ENCODE measurements at places on chromosomes 13 and 19.

DNA sequence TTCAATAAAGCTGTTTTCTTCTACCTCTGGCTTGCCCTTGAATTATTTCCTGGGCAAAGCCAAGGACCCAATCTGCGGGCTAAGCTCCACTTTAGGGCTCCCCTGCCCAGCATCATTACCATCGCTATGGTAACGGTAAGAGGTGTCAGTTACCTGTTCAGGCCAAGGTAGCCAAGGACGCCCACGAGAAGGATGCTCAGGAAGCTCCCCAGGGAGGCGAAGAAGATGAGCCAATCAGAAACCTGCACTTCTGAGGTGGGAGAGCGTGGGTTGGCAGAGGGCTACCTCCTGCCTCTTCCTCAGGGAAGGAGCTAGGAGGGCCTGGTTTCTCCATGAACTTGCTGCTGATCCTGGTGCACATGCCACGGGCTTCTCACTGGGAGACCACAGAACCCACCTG is 24.7 kb downstream of the IL12RB1 start:
- no peak for DNase-seq

- no peak for DNase-seq
These were observed 1992.9 kb upstream of the PCDH20 start for GRCh38 chr13:63408331-63409189.

DNA sequence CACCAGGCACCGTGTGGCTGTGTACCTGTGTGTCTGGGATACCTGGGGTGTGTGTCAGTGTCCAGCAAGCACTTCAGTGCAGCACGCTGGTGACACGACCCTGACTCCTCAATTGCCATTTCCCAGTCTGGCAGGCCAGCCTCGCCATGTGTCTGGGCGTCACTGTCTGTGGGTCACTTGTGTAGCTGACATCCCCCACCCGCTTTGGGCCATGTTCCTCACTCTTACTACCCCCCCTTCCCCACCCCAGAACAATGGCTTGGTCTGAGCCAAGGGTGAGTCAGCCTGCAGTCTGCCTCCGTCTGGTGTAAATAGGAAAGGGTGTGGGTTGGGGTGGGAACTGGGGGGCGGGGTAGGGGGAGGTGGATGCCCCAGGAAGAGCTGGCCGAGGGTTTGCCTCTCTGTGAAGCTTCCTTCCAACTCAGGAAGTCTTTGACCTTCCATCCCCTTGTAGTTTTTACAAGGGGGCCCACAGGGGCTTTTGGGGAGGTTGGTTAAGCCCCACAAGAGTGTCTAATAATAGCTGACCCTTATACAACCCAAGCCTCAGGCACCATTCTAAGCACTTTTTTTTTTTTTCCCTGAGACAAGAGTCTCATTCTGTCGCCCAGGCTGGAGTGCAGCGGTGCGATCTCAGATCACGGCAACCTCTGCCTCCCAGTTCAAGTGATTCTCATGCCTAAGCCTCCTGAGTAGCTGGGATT is 17.6 kb downstream of the NOVA2 start:
- DNase-seq, result no peak

DNA sequence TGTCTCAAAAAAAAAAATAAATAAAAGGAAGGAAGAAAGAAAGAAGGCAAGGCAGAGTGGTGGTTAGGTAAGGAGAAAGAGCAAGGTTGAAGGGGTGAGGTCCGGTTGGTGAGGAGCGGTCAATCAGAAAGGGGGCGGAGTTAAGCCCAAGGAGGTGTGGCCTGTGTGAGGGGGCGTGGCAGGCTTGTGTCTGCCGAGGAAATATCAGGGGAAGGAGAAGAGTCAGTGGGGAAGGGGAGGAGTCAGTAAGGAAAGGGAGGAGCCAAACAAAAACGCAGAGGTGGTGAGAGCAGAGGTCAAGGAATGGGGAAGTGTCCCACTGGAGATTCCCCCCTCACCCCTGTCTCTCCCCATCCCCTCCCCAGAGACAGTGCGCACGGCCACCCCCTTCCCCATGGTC is 5.9 kb downstream of the CACNG7 start:
- DNase-seq, result no peak

DNA sequence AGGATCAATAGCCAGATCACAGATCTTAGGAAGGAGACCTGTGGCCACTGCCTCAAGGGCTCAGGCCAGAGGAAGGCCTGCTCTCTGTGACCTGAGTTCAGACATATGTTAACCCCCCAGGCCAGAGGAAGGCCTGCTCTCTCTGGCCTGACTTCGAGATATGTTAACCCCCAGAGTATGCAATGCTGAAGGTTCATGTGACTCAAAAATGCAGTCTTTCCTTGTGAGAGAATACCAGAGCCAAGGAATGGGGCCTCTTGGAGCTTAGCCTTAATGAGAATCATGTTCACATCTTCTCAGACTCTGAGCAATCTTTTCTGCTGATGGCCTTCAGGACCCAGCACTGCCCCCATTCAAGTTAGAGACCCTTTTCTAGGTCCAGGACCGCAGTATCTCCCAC is 36.7 kb downstream of the MBNL2 start:
- DNase-seq, result no peak

- DNase-seq, result no peak
These were observed 37.6 kb upstream of the CD177 start for GRCh38 chr19:43315851-43316250.

GRCh38 chr19:8304841-8305621 is 3.1 kb downstream of the CD320 start:
- DNase-seq, result peak; percentile 63

DNA sequence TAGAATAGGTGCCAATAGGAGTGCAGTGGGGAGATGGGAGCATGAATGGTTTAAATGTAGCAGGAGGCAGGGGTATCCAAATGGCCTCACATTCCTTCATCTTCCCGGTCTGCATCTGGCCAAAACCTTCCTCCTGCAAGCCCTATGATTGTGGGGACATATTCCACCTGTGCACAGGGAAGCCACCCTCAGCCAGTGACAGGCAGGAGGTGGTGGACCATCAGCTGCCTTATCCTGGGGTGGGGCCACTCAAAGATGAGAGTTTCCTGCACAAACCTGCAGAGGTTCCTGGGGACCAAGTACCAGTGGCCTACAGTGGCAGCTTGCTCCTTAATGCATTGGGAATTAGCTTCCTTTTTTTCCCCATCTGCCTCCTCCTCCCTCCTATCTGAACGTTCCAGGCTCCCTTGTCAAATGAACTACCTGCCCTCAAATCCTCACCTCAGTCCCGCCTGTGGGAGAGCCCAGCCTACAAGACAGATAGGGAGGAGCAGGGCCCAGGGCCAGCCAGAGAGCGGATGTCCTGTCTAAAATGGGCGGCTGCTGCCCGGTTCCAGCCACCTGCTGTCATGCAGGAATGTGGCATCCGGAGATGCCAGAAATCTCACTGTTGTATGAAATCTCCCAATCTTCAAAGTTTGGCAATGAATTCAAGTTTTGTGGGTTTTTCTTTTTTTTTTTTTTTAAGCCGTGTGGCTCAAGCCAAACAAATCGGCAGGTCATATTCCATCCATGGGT is 85.0 kb downstream of the TSHZ3 start:
- no peak for DNase-seq

GRCh38 chr19:8473648-8474476 is 28.6 kb downstream of the PRAM1 start:
- no peak for DNase-seq

DNA sequence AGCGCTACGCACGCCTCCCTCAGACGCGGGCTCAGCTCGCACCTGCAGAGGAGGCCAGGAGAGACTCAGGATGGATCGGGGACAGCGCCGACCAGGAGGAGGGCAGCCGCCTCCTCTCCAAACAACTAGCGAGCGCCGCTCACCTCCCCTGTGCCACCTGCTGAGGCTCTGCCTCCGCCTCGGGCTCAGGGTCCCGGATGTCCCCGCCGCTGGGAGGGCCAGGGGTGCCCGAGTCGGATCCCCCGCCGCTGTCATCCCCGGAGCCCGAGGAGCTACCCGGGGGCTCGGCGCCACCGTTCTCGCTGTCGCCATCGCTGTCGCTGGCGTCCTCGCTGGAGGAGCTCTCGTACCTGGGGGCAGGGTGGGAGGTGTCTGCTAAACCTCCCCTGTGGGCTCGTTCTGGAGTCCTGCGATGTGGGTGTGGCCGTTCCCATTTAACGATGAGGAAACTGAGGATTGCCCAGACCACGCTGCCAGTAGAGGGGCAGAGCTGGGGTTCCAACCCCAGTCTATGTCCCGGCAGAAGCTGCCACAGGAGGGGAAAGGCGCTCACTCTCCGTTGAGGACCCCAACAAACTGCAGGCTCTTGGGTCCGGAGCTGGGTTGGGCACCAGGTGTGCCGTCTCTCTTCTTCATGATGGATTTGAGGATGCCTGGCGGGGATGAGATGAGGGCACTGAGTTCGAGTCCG is 9.2 kb downstream of the KANK3 start:
- DNase-seq, result no peak

DNA sequence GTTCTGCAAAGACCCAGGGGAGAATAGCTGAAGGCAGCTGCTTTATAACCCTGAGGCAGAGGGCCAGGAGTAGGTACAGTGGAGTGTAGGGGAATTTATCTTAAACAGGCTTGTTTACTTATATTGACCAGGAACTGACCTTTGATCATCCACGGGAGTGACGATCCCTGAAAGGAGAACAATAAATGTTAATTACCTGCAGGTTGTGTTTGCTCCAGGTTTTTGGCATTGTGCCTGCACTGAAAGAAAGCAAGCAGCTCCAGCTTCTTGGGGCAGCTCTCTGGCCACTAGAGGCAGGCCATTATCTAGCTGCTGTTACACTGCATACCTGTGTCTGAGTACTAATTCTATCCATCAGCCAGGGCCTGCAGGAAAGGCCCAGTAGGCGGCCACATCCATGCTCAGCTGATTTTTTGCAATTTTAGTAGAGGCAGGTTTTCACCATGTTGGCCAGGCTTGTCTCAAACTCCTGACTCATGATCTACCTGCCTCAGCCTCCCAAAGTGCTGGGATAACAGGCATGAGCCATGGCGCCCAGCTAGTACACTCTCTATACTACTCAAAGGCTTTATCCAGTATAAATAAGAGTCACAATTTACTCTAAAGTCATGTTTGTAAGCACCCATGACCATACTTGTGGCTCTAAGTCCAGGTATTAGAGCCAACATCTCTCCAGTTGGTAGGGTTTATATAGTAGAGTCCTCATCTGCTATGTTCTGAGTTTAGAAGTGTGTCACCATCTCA is 8.5 kb upstream of the ZNF91 start:
- no peak for DNase-seq

DNA sequence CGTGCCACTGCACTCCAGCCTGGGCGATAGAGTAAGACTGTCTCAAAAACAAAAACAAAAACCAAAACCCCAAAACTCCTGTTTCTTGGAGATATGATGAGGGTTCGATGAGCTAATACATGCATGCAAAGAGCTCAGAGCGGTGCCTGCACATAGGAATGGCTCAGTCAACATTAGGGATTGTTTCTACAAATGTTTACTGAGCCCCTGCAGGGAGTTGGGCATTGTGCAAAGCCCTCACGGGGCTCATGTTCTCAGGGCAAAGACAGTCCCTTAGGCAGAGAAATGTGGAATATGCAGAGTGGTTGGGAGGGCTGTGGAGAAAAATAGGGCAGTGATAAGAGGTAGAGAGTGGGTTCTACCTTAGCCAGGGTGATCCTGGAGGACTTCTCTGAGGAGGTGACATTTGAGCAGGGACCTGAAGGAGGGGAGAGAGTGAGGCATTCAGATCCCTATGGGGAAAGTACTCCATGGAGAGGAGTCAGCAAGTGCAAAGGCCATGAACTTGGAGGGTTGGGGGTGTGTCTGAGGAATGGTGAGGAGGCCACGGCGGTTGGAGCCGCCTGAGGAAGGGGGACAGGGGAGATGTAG is 1.5 kb upstream of the EHD2 start:
- no peak for DNase-seq

DNA sequence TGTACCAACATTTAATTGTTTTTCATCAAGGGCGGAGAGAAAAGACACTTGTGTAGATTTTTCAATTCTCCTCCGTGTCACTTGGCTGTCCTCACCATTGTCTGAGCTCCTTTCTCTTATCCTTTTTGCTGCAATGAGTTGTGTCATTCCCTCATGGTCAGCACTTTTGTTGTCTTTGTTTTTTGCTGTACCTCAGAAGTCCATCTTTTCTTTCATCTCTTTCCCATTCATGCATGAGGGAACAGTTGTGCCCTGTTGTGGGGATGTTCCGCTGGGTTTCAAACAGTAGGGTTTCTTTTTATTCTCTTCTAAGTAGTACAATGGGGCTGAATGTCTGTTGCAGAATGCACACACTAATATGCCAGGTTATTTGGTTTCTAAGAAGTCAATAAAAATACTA is 222.6 kb downstream of the TM9SF2 start:
- DNase-seq, result no peak

GRCh38 chr19:13860679-13861391 is 16.1 kb upstream of the NANOS3 start:
- DNase-seq, result no peak

- no peak for DNase-seq
These were observed 1.0 kb downstream of the CEBPA start for GRCh38 chr19:33301144-33301899.

DNA sequence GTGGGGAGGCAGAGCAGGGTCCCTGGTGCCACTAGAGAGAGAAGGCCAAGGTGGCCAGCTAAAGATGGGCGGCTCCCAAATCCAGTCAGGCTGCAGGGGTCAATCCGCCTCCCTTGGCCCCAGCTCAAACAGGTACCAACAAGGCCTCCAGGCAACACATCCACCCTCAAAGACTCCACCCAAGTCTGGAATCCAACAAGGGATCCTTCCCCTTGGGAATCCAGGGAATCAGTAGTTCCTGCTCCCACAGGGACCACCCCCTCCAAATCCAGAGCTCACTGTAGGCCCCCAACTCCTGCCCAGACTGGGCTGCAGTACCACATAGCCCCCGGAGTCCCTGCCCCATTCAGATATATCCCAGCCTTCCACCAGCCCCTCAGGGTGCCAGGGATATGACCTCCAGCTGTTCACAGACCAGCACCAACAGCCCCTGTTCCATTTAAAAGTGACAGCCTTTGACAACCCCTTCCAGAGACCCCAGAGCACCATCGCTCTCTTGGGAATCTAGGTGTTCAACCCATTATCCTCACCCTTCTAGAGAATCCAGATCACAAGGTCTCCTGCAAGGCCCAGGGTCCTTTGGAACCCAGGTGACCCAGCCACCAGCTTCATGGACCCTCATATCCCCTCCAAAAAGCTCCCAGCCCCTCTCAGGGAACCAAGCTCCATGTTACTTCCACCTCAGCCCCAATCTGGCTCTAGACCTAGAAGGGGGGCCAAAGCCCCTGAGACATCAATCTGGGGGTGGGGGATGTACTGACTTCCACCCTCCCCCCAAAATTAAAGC is 3.2 kb downstream of the ERF start:
- DNase-seq, result no peak

- no peak for DNase-seq
These were observed 308.7 kb downstream of the PCDH9 start for GRCh38 chr13:66921437-66921836.

DNA sequence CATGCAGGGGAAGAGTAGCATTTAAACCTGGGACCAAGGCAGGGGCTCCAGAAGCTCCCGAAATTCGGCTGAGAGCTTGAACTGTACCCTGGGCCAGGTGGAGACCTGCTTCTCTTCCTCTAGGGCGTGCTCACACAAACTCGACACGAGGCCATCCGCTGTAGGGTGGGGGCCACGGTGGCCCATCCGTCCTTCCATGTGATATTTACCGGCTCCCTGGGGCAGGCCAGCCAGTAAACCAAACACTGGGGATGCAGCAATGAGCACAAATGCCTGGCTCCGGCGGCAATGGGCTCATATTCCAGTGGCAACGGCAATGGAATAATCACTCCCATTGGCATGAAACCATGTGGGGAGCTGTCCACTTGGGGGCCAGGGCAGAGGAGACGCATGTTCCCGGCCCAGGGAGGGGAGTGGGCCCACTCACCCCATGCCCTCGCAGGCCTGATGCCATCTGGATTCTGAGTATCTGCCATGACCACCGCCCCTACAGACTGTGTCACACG is 10.8 kb downstream of the SH3GL1 start:
- no peak for DNase-seq

Data from activated CD4-positive, alpha-beta T cell treated with anti-CD3 and anti-CD28 coated beads for 48 hours (primary cell).